ENCODE measurements at places on chromosomes 4 and X.

DNA sequence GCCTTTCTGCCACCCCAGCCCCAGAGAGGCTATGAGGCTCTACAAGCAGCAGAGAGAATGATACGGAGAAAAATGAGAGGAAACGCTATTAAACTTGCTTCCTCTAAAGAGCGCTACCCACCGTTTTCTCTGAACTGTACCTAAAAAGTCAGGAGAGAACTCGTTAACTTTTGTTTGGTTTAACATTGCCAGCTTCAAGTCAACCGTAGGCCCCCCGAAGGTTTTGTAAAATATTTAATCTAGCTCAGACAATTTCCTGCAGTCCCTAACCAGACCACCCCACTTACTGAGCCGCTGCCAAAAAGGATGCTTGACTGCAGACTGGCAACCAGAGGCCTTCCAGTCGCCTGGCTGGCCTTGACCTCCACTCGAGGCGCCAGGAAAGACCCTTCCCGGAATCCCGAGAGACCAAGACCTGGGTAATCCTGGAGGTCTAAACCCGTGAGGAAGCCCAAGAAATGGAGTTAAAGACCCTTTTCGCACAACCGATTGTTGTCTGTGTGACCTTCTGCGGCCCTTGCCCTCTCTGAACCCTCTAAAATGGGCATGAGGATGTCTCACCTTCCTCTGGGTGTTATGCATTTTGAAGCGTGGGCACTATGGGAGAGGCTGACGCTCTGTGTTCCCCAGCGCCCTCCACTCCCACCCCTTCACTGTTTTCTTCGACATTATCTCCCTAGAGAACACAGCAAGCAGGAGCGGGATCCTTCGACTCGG lies 86.3 kb downstream of the BCOR start:
- no peaks in the 10 kb centered on the region for H3K27me3 ChIP-seq
- H3K4me1 ChIP-seq: peaks cover 11% of the 10 kb centered on the region
- H3K4me3 ChIP-seq: no peak overlapping the region
- no peak overlapping the region for H3K27ac ChIP-seq

GRCh38 chr4:10715135-10715534 lies 30.6 kb upstream of the CLNK start:
- no peak overlapping the region for H3K27ac ChIP-seq
- DNase-seq: no peak
- no peak overlapping the region for H3K4me3 ChIP-seq
- H3K27me3 ChIP-seq: no peaks in the 10 kb centered on the region

GRCh38 chrX:153244767-153245166 lies 65.7 kb downstream of the MAGEA1 start:
- peaks cover 26% of the 10 kb centered on the region for H3K27me3 ChIP-seq
- no peak for DNase-seq
- H3K36me3 ChIP-seq: no peaks in the 10 kb centered on the region
- no peak overlapping the region for H3K4me3 ChIP-seq
- no peaks in the 10 kb centered on the region for H3K4me1 ChIP-seq

- peaks cover 9% of the 10 kb centered on the region for H3K4me1 ChIP-seq
- no peaks in the 10 kb centered on the region for H3K36me3 ChIP-seq
- no peak overlapping the region for H3K4me3 ChIP-seq
- H3K27me3 ChIP-seq: no peaks in the 10 kb centered on the region
- no peak for DNase-seq
- no peak overlapping the region for H3K27ac ChIP-seq
These were observed 107.5 kb upstream of the RPL34 start for GRCh38 chr4:108512615-108513505.

GRCh38 chrX:55783723-55784122 lies 66.2 kb downstream of the RRAGB start:
- H3K4me3 ChIP-seq: no peak overlapping the region
- DNase-seq: no peak
- H3K27me3 ChIP-seq: no peaks in the 10 kb centered on the region
- H3K27ac ChIP-seq: no peak overlapping the region

DNA sequence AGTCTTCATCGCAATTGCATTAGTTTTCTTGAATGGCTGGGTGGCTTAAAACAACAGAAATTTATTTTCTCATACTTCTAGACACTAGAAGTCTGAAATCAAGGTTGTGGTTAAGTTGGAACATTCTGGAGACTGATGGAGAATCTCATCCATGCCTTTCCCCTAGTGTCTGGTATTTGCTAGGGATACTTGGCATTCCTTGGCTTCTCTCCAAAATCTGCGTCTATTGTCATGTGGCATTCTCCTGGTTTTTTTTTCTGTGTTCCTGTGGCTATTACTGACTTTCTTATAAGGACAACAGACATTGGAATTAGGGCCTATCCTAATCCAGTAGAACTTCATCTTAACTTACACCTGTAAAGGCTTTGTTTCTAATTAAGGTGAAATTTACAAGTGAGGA lies 272.8 kb upstream of the EPHA5 start:
- no peaks in the 10 kb centered on the region for H3K27me3 ChIP-seq
- H3K36me3 ChIP-seq: no peaks in the 10 kb centered on the region
- H3K4me3 ChIP-seq: no peak overlapping the region
- H3K4me1 ChIP-seq: peaks cover 6% of the 10 kb centered on the region
- no peak overlapping the region for H3K27ac ChIP-seq

DNA sequence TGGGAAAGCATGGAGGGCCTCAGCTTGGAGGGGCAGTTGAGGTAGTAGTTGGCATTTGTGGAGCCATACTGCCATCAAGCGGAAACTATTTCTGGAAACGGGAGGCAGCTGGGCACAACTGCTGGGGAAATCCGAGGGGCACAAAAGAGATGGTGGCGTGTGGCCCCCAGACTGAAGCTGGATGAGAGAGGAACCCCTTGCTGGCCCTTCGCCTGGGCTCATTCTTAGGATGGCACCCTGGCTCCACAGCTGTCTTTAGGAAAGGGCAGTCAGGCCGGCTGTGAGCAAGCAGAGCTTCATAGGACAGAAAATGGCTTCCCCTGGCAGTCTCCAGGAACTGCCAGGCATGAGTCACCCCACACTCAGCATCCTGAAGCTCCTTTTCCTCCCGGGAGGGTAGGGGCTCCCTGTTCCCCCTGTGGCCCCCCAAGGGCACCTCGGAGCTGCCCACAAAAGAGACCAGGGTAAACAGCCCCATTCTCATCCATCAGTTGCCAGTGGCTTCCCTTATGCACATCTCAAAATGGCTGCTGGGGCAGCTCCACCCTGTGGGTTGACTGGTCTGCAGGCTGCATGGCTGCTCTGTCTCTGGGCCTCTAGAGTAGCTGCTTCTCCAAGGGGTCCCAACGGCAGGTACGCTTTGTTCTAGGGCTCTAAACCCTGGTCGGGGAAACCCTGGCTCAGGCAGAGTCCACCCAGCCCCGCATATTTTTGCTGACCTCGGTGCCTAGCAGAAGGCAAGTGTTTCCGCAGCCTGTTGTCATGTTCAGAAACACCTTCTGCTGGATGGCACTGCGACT lies 64.7 kb downstream of the NBDY start:
- H3K36me3 ChIP-seq: peaks cover 38% of the 10 kb centered on the region
- 0 out of 2 replicates have a peak, but pooled peaks cover 8% of the 10 kb centered on the region for H3K4me1 ChIP-seq
- H3K27ac ChIP-seq: 0 out of 2 replicates have a peak overlapping the region, but pooled peaks have one; percentile 16

GRCh38 chr4:3484057-3484973 lies 21.2 kb downstream of the DOK7 start:
- no peaks in the 10 kb centered on the region for H3K4me1 ChIP-seq
- no peaks in the 10 kb centered on the region for H3K27me3 ChIP-seq
- no peak overlapping the region for H3K27ac ChIP-seq
- no peak overlapping the region for H3K4me3 ChIP-seq
- DNase-seq: no peak
- no peaks in the 10 kb centered on the region for H3K36me3 ChIP-seq

- no peaks in the 10 kb centered on the region for H3K27me3 ChIP-seq
- DNase-seq: no peak
- H3K36me3 ChIP-seq: no peaks in the 10 kb centered on the region
- no peak overlapping the region for H3K27ac ChIP-seq
- no peaks in the 10 kb centered on the region for H3K4me1 ChIP-seq
- no peak overlapping the region for H3K4me3 ChIP-seq
These were observed 931.0 kb upstream of the INTU start for GRCh38 chr4:126701756-126702155.

DNA sequence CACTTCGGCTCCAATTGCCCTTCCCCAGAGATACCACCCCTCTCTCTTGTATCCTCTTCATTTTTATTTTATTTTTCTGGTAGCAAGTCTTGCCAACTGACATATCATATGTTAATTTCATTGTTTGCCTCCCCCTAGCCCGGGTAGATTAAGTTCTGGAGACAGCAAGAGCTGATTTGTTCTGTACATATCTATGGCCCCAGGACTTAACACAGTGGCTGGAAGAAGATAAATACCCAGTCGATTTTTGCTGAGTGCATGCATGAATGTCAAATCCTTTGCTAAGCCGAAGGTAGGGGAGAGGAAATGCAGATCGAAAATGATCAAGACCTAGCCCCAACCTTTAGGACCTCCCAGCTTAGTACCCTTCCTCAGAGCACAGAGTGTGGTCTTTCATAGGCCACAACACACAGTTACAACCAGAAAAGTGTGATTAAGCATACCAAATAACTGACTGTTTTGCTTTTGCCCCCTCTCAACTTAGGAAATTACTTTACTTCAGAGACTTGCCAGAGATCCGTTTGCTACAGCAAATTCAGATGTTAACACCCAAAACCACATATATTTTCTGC lies 58.7 kb upstream of the KLF3 start:
- no peak overlapping the region for H3K27ac ChIP-seq
- DNase-seq: no peak
- H3K36me3 ChIP-seq: no peaks in the 10 kb centered on the region
- H3K4me3 ChIP-seq: no peak overlapping the region
- H3K4me1 ChIP-seq: no peaks in the 10 kb centered on the region

DNA sequence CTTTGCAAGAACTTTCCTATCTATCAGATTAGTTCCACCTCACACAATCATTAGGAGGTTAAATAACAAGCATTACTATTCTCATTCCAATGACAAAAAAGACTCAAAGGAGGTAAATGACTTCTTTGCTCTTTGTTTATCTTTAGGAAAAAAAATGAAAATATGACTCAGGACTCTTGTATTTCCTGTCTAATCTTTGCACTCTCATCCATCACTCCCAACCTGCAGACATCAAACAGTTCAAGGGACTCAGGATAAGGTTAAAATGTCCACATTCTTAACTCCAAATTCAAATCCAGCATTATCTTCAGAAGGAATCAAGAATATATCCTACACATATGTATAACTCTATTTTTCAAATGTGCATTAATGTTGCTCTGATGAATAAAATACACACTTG lies 139.6 kb downstream of the UNC5C start:
- DNase-seq: no peak
- no peaks in the 10 kb centered on the region for H3K27me3 ChIP-seq
- no peaks in the 10 kb centered on the region for H3K4me1 ChIP-seq
- no peak overlapping the region for H3K4me3 ChIP-seq
- no peak overlapping the region for H3K27ac ChIP-seq

DNA sequence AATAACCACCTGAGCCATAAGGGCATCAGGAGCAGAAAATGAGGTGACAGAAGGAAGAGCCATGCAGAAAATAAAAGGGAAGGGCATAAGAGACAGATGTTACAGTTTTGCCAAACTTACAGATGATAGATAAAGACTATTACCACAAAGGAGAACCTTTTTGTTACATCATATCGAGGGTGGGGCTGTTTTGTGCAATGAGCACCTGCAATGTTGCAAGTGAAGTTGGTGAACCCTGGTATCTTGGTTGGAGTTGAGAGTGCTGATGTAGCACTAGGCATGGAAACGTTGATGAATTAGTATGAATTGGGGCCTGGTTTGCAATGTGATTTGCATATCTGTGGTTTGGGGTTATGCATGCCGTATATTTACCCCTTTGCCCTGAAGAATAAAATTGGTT lies 119.8 kb upstream of the TEX13D start:
- peak; percentile 73 for DNase-seq
- H3K4me3 ChIP-seq: no peak overlapping the region
- no peaks in the 10 kb centered on the region for H3K36me3 ChIP-seq

DNA sequence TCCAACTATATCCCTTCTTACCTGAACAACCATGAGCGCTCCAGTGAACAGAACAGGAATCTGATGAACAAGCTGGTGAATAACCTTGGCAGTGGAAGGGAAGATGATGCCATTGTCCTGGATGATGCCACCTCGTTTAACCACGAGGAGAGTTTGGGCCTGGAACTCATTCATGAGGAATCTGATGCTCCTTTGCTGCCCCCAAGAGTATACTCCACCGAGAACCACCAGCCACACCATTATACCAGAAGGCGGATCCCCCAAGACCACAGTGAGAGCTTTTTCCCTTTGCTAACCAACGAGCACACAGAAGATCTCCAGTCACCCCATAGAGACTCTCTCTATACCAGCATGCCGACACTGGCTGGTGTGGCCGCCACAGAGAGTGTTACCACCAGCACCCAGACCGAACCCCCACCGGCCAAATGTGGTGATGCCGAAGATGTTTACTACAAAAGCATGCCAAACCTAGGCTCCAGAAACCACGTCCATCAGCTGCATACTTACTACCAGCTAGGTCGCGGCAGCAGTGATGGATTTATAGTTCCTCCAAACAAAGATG lies 870.2 kb downstream of the ADGRL3 start:
- no peaks in the 10 kb centered on the region for H3K27me3 ChIP-seq
- DNase-seq: no peak
- H3K4me1 ChIP-seq: no peaks in the 10 kb centered on the region
- H3K4me3 ChIP-seq: no peak overlapping the region
- H3K27ac ChIP-seq: no peak overlapping the region

DNA sequence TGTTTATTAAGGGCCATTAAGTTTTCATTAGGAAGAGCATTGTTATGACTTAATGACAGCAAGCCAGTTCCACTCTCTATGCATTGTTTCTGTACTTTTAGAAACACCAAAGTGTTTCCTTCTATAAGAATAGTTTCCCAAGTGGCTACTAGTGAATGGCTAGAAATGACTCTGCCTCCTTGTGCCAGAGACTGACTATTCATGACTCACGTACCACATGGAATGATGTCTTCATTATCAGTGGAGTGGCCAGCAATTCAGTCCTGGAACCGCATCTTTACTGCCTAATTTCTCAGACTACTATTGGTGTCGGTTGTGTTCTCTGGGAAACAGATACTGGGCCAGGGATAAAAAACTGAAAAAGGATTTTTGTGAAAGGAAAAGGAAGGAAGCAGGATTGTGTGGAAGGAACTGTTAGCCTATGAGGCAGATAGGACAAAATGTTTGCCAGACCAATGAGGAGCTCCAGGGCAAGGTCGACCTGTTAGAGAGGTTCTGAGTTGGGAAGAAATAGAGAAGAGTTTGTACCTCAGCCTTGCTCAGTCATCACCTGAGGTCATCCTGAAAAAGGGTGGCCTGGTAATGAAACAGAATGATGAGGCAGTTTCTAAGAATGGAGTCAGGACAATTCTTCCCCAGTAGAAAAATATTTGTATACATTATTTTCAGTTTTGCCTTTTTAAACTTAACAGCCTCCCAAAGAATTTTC lies 218.6 kb downstream of the SPCS3 start:
- no peaks in the 10 kb centered on the region for H3K27me3 ChIP-seq
- no peak overlapping the region for H3K4me3 ChIP-seq
- H3K27ac ChIP-seq: no peak overlapping the region
- H3K36me3 ChIP-seq: no peaks in the 10 kb centered on the region

GRCh38 chrX:19388741-19389140 lies 45.0 kb downstream of the PDHA1 start:
- DNase-seq: no peak
- no peak overlapping the region for H3K4me3 ChIP-seq
- no peaks in the 10 kb centered on the region for H3K4me1 ChIP-seq
- H3K27ac ChIP-seq: no peak overlapping the region
- H3K27me3 ChIP-seq: no peaks in the 10 kb centered on the region
- H3K36me3 ChIP-seq: no peaks in the 10 kb centered on the region
